ENCODE measurements at places on chromosomes 2 and 18.

- DNase-seq, result peak; percentile 59
These were observed 826.9 kb upstream of the PIK3C3 start for GRCh38 chr18:41128126-41128525.

GRCh38 chr2:25453199-25453905 lies 111.6 kb upstream of the DNMT3A start:
- peak; percentile 19 for DNase-seq

DNA sequence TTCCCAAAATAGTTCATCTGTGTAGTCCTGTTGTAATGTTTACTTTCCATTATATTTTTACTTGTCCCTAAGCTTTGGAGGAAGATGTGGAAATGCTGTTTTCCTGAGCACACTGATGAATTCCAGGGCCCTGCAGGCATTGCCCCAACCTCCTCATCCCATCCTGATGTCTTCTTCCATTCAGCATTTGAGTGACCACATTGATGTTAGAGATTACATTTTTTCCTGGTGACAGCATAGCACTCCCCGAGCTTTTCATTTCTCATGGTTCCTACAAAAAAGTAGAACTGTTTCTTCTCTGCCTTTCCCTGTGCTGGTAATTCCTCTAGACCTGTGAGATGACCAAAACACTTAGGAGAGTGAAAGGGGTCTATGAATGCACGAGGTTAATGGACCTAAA lies 4.8 kb downstream of the IL36A start:
- no peak for DNase-seq

DNA sequence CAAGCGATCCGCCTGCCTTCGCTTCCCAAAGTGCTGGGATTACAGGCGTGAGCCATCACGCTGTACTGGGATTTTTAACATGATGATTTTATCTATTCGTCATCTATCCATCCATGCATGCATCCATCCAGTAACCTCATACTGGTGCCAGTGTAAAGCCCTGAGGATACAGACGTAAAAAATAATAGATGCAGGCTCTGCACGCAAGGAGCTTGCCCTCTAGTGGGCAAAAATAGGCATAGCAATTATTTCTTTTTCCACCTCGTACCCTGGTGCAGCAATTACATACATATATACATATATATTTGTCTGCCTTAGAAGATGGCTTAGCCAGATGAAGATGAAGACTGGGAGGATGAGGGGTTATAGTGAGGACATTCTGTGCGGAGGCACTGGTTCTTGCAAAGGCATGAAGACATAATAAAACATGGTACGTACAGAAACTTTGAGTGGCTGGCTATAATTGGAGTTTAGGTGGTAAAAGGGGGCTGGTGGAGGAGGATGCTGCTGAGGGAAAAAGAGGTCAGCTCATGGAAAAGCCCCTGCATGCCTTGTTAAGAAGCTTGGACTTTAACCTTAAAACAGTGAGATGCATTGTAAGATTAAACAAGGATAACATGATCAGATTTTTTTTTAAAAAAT lies 19.6 kb upstream of the RPIA start:
- peak; percentile 62 for DNase-seq

- no peak for DNase-seq
These were observed 25.4 kb downstream of the UXS1 start for GRCh38 chr2:106168657-106169056.

DNA sequence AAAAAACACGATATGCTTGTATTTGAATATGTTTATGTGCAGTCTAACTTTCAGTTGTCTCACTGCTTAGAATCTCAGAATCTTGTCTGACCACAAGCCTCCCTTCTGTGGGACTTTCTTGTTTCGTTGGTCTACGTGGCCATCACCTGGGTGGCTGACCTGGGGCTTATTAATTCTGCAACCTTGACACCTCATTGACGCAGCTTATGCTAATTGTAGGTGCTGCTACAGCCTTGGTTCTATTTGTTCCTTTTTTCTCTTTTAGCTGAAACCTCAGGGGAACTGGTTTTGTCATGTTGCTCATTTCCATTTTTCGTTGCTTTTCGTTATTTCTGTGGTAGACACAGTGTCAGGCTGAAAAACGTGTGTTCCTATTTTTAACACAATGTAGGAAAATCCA lies 273.7 kb downstream of the SLC4A3 start:
- DNase-seq, result no peak

DNA sequence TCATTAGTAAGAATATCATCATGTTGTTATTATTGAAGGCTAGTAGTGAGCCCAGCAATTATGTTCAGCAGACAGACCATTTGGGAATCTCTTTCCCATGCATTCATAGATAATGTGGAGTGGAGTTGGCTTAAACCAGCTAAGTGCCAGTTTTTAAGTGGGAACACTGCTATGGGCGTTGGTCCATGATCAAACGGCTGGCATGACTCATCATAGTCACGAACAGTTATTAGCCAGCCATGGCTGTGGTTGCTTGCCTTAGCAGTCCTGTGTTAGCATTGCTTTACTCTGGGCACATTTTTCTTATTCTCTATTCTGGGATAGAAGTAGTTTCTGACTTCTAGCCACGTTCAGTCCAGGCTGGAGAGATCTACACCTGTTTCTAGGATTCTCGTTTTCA lies 17.7 kb downstream of the EIF4E2 start:
- peak; percentile 84 for DNase-seq

DNA sequence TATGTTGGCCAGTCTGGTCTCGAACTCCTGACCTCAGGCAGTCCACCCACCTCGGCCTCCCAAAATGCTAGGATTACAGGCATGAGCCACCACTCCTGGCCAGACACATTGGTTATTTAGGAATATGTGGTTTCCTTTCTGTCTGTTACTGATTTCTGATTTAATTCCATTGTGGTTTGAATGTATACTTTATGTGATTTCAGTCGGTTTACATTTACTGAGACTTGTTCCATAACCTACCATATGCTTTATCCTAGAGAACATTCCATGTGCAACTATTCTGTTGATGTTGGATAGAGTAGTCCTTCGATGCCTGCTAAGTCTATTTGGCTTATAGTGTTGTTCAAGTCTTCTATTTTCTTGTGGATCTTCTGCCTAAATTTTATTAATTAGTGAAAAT lies 1.6 kb upstream of the CCL20 start:
- DNase-seq, result no peak

GRCh38 chr2:84302513-84303412 lies 156.3 kb downstream of the SUCLG1 start:
- peak; percentile 63 for DNase-seq

DNA sequence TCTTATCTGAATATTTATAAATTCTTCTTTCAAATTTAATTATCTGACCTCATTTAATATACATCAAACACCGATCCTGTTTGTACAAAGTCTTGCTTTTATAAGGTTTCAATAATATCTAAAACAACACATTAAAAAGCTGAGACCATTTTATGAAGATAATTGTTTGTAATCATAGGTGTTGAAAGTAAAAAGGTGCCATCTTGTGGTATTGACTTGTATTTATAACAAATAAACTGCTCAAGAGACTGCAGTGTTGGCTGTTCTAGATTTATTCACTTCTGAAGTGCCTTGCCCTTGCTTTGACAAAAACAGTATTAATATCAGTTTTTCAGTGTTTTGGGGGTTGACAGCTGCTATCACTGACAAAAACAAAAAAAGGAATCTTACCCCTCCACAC lies 286.8 kb upstream of the HNMT start:
- DNase-seq, result peak; percentile 13

GRCh38 chr2:60872510-60872928 lies 8.9 kb upstream of the REL start:
- DNase-seq, result peak; percentile 34

DNA sequence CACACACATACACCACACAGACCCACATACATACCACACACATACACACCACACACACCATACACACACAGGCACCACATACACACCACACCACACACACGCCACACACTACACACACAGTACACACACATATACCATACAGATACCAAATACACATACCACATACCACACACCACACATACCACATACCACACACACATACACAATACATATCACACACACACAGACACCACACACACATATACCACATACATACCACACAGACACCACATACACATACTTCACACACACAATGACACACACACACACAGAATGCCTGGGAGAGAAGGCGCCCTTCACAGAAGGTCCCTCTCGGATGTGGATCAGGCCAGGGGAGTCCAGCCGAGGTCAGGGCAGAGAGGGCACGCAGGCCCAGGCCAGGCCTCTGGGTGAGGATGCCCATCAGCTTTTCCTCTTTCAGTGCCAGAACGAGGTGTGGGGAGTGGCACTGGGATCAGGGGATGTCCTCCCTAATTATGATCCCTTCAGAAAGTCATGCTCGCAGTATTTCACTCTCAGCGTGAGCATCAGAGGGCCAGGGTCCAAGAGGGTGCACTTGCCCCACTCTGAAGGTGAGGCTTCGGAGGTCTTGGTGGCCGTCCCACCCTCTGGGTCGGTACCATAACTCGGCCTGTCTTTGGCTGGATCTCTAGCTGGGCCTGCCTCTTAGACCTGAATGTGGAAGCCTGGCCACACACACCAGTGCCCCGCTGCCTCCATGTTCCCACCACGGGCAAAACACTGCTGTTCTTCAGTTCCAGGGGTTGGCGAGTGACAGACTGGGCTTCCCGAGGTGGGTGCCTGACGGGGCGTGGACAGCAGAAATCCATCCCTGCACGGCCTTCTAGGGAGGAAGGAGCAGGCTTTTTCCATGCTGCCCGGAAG lies 70.6 kb upstream of the ODC1 start:
- no peak for DNase-seq

GRCh38 chr2:196696423-196697079 lies 57.0 kb downstream of the CCDC150 start:
- DNase-seq, result peak; percentile 93

- DNase-seq, result no peak
These were observed 148.5 kb upstream of the GYPC start for GRCh38 chr2:126507425-126507911.

DNA sequence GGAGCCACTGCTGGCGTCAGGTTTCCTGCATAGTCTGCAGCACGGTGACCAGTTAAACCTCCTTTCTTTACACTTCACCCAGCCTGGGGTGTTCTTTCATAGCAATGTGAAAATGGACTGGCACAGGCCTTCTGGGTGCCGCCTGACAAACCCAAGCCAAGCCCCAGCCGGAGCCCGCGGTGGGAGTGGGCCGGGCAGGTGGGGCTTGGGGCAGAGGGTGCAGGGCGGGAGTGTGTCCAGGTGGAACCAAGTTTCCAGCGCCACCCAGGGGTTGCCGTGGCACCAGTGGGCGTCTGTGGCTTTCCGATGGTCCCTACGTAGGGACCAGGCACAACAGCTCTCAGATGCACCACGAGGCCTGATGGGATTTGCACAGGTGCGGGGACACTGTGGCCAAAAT lies 75.8 kb downstream of the RTP5 start:
- DNase-seq, result no peak

- no peak for DNase-seq
These were observed 19.4 kb downstream of the PLEKHA3 start for GRCh38 chr2:178499640-178500039.

GRCh38 chr18:8484951-8485350 lies 124.3 kb upstream of the RAB12 start:
- DNase-seq, result no peak

DNA sequence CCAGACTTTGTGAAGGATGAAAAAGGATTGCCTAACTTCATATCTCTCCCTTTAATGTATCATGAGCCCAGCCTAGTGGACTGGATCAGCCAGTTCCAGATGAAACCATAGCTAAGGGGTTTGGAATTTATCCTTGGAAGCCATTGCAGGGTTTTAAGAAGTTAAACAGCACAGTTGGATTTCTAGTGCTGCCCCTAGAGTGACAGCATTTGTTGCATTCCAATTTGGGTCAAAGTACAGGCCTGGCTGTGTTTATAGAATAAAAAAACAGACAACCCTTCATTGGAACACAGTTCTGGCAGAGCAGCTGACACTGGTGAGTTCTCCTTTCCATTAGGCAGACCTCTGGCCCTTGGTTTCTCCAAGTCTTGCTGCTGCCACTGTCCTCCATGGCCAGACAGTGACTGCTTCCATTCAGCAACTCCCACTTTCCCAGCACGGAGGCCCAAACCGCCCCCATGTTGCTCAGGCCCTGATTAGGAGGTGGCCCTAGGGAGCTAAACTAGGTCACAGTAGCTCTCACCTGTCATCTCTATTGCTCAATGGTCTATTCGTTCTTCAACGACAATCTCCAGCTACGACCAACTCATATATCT lies 8.0 kb downstream of the GPR39 start:
- DNase-seq, result peak; percentile 52

GRCh38 chr18:67043276-67043675 lies 439.4 kb upstream of the CDH19 start:
- DNase-seq, result no peak

DNA sequence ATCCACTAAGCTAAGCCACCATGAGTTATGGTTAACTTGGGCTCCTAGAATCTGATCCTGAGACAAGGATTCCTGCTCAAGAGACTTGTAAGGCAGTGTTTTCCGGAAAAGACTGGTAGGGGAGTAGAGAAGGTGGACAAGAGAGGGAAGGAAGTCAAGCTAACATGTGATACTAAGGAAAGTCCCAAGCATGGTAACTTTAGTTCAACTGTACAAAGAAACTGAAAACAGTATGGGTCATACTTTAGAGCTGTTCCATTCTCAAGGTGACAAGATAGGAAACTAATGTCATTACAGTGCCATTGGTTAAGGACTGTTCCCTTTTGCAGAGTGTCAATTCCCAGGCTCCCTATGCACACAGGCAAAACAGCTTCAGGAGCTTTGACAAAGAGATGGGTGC lies 5.8 kb downstream of the MYO5B start:
- no peak for DNase-seq
